Cerebellar cortex (tissue), 1 donor: ENCODE measurements at places on chromosomes 1 and 21.

DNA sequence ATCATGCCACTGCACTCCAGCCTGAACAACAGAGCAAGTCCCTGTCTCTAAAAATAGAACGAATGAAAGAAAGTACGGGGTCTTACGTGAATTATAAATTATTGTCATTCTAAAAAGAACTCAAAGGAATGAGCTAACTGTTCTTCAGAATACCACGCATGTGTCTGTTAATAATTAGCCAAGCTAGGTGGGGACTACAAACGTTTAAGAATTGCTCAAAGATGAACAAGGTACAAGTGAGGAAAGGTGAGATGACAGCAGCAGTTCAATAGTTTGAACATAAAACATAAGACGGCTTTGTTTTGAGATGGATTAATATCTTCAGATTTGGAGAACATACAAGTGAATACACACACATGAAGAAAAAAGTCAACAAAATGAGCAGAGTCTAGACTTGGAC, 79.6 kb downstream of the UBR4 start:
- DNase-seq, result no peak

DNA sequence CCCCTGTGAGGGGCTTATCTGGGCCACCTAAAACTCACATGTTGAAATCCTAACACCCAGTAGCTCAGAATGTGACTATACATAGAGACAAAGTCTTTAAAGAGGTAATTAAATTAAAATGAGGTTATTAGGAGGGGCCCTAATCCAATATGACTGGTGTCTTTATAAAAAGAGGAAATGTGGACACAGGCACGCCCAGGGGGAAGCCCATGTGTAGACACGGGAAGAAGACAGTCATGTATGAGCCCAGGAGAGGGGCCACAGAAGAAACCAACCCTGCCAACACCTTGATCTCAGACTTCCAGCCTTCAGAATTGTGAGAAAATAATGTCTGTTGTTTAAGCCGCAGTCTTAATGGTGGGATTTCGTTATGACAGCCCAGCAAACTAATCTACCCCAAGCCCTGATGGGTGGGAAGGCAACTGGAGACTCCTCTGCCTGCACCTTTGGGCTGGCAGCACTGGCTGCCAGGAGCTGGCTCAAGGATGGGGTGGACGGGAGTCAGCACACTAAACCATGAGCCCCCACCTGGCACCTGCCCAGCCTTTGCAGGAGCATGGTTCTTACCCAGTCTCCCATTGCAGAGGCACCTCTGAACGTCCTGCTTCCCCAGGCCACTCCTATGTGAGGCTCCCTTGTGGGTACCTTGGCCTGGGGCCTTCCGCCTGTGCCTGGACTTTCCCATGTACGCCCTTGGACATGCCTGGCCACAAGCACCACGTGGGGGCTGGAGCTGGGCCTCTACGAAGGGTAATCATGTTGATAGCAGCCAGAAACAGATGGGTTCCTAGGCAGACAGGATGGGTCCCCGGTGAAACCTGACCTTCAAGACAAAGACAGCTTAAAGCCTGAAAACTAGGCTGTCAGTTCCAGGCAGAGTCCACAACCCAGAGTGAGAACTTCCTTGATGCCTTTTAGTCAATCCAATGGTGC, 57.1 kb upstream of the DMRTB1 start:
- no peak for DNase-seq

DNA sequence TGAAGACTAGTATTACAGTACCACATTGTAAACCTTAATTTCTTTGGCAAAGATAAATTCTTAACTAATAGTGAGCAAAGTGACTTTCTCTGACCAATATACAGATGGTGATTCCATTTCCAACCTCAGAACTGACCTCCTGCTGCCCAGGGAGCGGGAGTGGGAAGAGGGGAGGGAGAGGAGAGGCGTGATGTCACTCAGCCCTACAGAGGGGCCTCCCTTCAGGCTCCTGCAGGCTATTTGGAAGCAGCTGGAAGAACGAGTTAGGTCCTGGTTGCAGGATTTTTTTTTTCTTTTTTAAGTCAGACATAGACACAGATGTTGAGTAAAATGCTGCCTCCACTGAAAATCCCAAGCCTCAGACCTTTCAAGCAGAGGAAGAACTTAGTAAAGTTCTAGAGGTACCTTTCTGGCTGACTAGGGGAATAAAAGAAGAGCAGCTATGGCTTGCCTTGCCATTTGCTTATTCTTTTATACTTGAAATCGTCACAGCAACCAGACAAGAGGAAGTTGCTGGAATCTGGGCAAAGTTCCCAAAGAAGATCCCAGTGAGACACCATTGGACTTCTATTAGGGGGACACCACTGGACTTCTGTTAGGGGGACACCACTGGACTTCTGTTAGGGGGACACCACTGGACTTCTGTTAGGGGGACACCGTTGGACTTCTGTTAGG, 54.5 kb downstream of the EXO1 start:
- DNase-seq, result no peak

DNA sequence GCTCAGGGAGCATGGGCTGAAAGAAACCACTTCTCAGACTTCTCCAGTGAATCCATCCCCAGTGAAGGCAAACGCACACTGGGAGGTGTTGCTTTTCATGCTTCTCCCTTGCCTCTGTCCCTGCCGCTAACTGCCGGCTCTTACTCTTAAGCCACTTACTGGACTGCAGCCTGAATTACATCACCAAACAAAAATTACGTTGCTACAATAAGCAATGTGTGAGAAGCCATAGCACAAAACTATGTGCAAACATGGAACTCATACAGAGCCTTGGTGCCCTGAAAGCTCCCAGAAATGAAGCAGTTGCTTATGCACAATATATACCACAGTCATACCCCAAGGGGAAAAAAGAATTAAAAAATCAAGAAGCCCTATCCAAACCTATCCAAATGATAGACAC, 375.2 kb downstream of the KCNH1 start:
- no peak for DNase-seq

- no peak for DNase-seq
Measured at GRCh38 chr1:84973498-84974334, 23.2 kb downstream of the MCOLN2 start.

DNA sequence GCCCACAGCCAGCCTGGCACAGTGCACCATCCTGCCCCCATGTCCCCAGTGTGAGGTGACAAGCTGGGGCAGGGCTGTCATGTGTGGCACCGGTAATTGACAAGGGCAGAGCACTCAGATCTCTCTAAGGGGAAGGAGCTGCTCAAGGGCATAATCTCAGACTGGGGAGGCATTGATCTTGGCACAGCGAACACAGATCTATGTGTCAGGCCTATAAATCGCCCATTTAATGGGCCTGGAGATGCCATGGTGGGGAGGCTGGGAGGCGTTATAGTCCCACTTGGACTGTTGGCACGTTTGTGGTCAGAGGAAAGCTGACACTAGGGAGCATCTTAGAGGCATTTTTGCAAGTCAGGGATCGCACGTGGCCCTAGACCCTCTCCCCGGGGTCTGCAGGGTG, 594.1 kb downstream of the PTPRU start:
- DNase-seq, result no peak

DNA sequence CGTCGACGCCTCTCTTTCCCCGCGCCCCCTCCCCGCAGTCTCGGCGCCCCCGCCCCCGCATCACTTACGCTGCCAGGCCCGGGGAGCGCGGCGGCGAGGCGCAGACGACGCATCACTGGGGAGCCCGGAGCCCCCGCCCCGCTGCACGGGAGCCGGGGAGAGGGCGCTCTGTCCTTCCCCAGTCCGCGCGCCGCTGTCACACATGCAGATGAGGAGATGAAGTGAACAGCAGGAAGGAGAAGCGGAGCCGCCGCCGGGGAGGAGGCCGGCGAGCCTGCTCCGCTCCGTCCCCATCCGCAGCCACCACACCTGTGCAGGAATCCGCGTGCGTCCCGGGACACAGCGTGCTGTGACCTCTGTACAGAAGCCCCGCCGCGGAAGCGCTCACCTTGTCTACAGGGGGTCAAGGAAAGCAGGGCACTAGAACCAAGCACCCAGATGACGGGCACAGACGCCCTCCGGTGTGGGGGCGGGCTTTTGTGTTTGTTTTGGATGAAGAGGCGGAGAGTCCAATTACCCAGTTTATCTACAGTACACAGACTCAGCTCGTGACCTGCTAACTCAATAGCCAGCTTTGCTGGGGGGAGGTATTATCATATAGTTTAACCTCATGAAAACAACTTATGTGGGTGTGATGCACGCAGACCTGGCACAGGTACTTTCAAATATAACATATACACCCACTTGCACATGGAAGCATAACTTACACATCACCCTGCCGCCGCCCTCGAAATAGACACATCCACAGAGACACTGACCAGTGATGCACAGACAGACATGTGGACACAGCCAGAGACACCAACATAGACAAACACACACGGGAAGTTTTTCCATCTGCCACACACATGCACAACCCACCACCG, 12.4 kb downstream of the KLHDC8A start:
- DNase-seq, result peak; percentile 61

- no peak for DNase-seq
Measured at GRCh38 chr1:238187575-238187949, 296.8 kb upstream of the ZP4 start.

- DNase-seq, result no peak
Measured at GRCh38 chr1:89129911-89130310, 4.0 kb upstream of the GBP2 start.

GRCh38 chr1:41474490-41475271, 9.8 kb downstream of the EDN2 start:
- DNase-seq, result peak; percentile 77

DNA sequence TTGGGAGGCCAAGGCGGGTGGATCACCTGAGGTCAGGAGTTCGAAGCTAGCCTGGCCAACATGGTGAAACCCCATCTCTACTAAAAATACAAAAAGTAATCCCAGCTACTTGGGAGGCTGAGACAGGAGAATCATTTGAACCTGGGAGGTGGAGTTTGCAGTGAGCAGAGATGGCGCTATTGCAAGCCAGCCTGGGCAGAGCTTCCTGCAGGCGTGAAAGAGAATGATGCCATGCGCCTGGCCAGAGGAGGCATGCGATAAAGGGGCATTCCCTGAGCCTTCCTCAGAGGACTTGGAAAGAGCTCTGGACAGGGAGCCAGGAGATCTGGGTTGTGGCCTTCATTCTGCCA, 3.2 kb downstream of the E2F2 start:
- no peak for DNase-seq

- DNase-seq, result no peak
Measured at GRCh38 chr1:209457401-209458125, 126.0 kb upstream of the CAMK1G start.

GRCh38 chr1:240356568-240356967, 255.4 kb downstream of the GREM2 start:
- DNase-seq, result no peak

GRCh38 chr1:51341876-51342496, 11.6 kb upstream of the TTC39A start:
- no peak for DNase-seq

DNA sequence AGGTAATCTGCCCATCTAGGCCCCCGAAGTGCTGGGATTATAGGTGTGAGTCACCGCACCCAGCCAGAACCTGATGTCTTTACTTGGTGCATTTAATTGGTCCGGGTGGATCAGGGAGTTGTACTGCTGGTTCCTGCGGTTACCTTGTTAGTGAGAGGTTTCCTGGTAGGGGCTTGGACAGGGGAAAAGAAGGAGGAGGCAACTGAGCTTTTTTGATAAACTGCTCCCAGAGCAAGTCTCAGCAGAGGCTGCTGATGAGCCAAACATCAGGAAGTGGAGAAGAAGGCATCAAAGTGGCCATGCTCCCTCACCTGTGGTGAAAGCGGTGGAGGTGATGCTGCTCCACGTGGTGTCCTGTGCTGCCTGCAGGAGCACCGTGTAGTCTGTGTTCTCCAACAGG, 161.5 kb upstream of the KIAA0040 start:
- no peak for DNase-seq

- no peak for DNase-seq
Measured at GRCh38 chr1:24952413-24952841, 22.4 kb upstream of the RUNX3 start.

GRCh38 chr1:220430059-220430458, 97.9 kb upstream of the MARK1 start:
- DNase-seq, result no peak

DNA sequence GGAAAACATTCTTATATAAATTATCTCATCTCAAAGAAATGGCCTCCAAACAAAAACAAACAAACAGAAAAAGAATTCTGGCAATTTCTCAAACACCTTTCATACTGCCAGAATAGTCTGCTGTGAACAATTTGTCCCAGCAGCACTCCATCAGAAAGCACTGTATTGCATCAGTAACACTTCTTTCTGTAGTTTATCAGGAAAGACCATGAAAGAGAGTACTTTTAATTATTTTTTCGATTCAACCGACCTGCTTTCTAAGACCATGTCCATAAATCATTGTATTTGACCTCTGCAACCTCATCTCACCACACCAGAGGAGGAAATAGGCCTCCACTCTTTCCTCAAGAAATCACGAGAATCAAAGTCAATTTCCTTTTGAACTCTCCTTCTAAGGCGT, 1579.9 kb downstream of the MRPL39 start:
- DNase-seq, result no peak

DNA sequence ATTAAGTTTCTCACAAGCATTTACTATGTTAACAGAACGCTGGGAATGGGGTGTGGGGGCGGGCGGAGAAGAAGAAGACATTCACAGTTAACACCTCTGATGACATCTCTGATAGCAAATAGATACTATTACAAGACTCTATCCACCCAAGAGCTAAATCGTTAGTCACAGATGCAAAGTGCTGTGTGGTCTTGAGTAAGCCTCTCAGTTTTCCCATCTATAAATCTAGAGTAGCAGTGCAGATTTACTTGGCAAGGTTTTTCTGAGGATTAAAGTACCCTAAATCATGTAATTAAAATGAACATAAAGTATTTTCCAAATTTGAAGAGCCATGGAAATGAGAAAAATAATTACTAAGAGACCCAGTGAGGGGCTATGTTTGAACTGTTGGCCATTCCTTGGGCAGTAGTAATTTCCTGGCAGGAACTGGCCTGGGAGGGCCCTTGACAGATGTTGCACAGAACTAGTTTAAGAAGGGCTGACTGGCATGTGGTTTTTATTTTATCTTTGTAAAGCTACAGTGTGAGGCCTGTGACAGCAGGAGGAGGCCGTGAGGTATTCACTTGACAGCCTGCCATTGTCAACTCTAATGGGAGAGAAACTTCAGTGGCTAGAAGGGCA, 58.7 kb upstream of the APOBEC4 start:
- DNase-seq, result no peak

GRCh38 chr1:72432645-72433267, 150.4 kb upstream of the NEGR1 start:
- no peak for DNase-seq

DNA sequence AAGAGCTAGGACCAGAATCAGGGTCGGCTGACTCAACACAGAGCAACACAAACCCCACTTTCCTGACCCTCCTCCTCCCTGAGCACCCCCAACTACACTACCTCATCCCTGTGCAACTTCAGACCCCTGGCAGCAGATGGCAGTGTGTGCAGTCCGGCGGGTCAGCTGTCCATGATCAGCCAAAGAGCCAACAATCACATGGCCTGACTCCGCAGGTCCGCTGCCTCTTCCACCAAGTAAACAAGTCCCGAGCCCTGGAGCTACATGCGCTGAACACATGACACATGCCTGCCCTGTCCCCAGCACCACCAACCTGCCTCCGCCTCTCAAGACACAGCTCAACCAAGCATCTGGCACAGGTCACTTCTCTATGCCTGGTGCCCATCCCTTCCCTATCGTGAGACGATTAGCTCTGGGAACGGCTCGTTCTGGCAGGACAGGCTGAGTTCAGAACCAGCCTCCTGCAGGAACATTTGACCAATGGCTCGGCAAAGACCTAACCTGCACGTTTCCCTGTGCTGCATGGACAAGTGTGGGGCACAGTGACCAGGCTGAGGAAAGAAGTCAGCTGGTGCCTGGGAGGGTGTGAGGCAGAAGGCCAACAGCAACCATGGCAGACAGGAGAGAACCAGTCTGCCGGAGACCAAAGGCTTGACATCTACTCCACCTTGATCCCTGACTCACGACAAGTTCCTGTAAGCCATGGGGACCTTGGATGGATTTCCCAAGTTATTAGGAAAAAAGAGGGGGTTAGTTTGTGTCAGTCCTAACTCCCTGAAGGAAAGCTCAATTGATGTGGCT, 60.3 kb downstream of the CD46 start:
- peak; percentile 75 for DNase-seq
